Epithelial cell of proximal tubule (primary cell): ENCODE measurements at places on chromosomes 1 and 21. TPM values are rescaled to one million over a fixed set of nuclear protein-coding genes. Genes with fewer than 3 reads are reported as not detected.

TCHHL1 gene
- not detected in 2 replicates for total RNA-seq

PRR9 gene
- total RNA-seq = 0.72 TPM in 1 of 2 replicates, not detected in the other

ATP6V1G3 gene
- not detected in 2 replicates for total RNA-seq

MEX3A gene
- 14.8 and 19.0 TPM in 2 replicates for total RNA-seq

CITED4 gene
- 43.4 and 55.5 TPM in 2 replicates for total RNA-seq

LCA5L gene
- 0.23 and 0.65 TPM in 2 replicates for total RNA-seq

THEM5 gene
- total RNA-seq = not detected in 2 replicates

GIPC2 gene
- total RNA-seq = 1.4 and 1.5 TPM in 2 replicates

TFAP2E gene
- total RNA-seq = 1.0 TPM in 2 replicates

PEAR1 gene
- total RNA-seq = 19.0 and 20.8 TPM in 2 replicates

FAM72D gene
- 6.1 TPM in 2 replicates for total RNA-seq

FBXO2 gene
- 0.51 and 6.5 TPM in 2 replicates for total RNA-seq

HHAT gene
- 10.9 and 13.7 TPM in 2 replicates for total RNA-seq

NSL1 gene
- 31.2 and 52.6 TPM in 2 replicates for total RNA-seq

TMIGD3 gene
- not detected in 2 replicates for total RNA-seq

CD5L gene
- not detected in 2 replicates for total RNA-seq

CYP4A22 gene
- total RNA-seq = not detected in 2 replicates

SH2D2A gene
- total RNA-seq = 2.0 and 3.5 TPM in 2 replicates

LCE3D gene
- not detected in 2 replicates for total RNA-seq

HMCN1 gene
- 0.07 and 1.6 TPM in 2 replicates for total RNA-seq

NCAM2 gene
- 0.07 TPM in 1 of 2 replicates, not detected in the other for total RNA-seq

CRNN gene
- not detected in 2 replicates for total RNA-seq

PDE9A gene
- 1.3 and 2.0 TPM in 2 replicates for total RNA-seq

BCL2L15 gene
- 0.06 and 0.14 TPM in 2 replicates for total RNA-seq

C1QB gene
- total RNA-seq = not detected in 2 replicates

RPS27 gene
- 1,876 and 2,488 TPM in 2 replicates for total RNA-seq

CHD5 gene
- under 0.01 TPM in 1 of 2 replicates, not detected in the other for total RNA-seq
